NCI-H2081 (cell line): ENCODE measurements at places on chromosomes 12 and 14.

DNA sequence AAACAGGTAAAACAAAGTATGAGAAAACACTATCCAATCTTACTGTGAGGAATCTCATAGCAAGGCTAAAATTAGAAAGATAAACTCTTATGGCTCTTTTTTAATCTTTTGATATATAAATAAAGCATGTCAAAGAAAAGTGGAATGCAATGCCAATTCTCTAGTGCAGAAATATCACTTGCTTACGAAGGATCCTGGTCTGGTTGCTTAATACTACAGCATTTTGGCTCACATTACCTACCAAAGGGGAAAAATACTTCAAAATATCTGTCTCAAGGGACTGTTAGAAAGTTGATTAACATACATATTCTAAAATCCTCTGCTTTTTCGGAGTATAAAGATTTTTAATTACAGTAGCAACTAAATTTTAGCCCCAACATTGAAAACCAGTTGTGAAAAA is 21.4 kb downstream of the AREL1 start:
- DNase-seq = no peak

- no peak for DNase-seq
Observed at GRCh38 chr12:122959566-122960192, 6.6 kb downstream of the ABCB9 start.

DNA sequence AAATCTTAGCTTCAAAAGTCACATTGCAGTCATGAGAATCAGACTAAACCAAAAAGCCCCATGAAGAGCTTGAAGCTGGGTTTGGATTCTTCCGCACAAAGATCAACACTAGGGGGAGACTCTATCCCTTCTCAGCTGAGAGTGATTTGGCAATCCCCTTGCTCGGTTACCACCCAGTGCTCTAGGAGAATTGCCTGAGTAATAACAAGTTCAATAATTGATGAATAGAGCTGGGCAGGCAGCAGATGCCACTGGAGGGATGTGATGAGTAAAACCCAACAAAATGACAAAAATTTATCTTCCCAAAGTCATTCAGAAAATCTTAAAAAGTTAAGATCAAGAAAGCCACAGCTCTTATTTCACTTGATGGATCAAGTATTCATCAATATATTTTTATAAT is 185.6 kb upstream of the ARID2 start:
- DNase-seq = peak; percentile 78

GRCh38 chr12:92759634-92760268 is 57.0 kb downstream of the PLEKHG7 start:
- DNase-seq = no peak

GRCh38 chr12:24360907-24361306 is 411.4 kb upstream of the SOX5 start:
- DNase-seq = no peak

GRCh38 chr12:110775997-110776396 is 33.3 kb upstream of the PPP1CC start:
- no peak for DNase-seq

- DNase-seq = no peak
Observed at GRCh38 chr14:60304509-60304908, 55.5 kb downstream of the PPM1A start.

DNA sequence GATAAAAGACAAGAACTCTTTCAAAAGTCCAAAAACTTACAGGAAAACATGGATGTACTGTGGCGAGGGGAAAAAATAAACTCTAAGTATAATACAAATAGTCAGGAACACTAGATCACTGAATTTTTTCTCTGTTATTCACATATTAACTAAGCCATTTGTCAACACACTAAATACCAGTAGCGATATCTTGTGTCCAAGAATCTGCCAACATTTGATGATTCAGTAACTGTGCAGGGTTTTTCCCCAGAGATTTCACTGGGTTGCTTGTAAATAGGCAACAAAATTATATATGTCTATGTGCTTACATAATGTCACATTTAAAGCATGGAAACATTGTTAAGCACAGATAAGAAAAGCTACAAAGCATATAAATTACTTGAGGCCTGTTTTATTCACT is 205.9 kb downstream of the KIF21A start:
- DNase-seq = no peak

GRCh38 chr14:52690983-52691760 is 4.2 kb downstream of the ERO1A start:
- no peak for DNase-seq

- DNase-seq = no peak
Observed at GRCh38 chr14:94282991-94283723, 9.9 kb downstream of the SERPINA10 start.

DNA sequence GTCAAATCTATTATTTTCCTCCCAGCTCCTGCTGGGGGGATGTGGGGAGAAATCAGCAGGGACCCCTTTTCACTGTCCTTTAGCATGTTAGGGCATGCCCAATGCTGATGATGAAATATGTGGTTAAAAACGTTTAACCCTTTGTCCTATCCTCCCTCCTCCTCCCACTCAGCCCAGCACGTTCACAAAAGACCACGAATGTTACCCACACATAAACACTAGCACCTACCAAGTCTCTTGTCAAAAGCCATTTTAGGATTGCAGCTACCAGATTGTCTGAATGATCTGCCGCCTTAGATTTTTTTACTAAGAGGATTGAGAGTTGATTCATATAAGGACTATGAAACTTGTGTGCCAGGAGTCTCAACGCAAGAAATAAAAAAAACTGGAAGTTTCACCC is 70.4 kb downstream of the TBK1 start:
- no peak for DNase-seq

DNA sequence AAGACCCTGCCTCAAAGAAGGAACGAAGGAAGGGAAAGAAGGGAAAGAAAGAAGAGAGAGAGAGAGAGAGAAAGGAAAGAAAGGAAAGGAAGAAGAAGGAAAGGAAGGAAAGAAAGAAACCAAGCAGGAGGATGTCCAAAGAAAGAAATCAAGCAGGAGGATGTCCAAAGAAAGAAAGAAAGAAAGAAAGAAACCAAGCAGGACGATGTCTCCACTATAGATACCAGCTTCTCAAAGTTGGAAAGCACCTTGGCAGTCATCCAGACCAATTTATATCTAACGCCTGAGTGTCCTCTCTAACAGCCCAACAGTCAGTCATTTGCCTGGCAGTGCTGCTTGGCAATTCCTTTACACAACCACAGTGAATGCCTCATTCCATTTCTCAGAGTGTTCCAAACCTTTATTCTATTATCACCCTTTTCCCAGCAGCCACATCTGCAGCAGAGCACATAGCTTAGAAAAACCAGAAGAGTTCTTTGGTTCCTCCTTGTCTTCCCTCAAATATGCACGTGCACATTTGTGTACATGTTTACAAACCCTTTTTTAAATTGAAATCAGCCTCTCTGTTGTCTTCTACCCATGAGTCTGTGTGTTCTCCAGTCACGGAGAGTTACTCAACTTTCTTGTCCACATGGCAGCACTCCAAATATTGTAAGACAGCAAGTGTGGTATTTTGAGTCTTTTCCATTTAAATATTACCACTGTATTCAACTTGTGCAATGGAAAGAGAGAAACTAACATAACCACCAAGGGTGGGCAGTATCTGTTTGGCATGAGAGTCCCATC is 138.4 kb downstream of the STXBP6 start:
- no peak for DNase-seq

DNA sequence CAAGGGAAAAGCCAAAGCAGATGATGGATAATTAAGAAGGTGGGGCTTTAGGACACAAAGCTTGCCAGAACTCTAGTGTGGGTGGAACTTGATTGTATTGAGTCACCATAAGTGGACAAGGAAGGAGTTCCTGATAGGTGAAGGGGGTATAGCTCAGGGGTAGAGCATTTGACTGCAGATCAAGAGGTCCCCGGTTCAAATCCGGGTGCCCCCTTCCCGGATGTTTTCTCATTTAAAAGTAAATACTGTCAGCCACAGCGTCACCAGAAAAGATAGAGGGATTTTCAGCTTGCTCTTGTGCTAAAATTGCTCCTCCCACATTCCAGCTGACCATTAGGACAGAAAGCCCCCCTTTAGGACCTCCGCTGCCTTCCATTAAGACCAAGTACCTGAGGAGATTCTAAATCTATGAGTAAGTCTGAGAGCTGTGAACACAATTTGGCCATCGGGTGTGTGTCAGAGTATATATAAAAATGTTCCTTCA is 36.6 kb downstream of the DCAF4 start:
- DNase-seq = peak; percentile 6

DNA sequence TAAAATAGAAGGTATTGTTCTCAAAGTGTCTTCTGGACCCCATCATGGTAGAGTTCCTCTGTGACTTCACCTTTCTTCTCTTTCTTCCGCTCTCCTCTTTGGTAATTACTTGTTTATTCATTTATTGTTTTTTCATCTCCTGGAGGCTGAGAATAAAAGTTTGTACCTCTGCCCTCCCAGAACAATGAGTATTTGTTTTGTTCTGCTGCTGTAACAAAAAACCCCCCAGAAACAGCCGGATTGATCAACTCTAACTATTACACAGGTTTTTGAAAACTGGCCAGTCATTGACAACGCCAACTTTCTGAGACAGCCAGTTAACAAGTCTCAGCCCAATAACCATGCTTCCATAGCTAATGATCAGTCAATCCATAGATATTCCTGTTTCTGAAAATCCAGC is 8.2 kb upstream of the DICER1 start:
- DNase-seq = no peak

- DNase-seq = no peak
Observed at GRCh38 chr12:121783766-121784165, 9.7 kb downstream of the RHOF start.

DNA sequence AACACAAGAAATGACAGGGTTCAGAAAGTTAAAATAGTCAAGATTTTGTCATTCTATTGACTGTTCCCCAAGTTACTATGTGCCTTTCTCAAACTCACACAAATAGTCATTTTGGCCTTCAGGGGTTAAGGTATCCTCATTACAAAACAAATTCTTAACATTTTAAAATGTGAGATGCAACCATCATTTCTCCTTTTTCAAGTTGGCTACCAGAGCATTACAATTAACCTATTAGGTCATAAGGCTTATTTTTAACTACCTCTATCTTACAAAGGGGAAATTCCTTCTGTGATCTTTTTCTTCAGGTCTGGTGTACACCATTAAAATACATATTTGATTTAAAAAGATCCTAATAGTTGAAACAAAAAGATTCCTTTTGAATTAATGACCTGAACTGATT is 61.2 kb downstream of the SLC38A1 start:
- DNase-seq = no peak

DNA sequence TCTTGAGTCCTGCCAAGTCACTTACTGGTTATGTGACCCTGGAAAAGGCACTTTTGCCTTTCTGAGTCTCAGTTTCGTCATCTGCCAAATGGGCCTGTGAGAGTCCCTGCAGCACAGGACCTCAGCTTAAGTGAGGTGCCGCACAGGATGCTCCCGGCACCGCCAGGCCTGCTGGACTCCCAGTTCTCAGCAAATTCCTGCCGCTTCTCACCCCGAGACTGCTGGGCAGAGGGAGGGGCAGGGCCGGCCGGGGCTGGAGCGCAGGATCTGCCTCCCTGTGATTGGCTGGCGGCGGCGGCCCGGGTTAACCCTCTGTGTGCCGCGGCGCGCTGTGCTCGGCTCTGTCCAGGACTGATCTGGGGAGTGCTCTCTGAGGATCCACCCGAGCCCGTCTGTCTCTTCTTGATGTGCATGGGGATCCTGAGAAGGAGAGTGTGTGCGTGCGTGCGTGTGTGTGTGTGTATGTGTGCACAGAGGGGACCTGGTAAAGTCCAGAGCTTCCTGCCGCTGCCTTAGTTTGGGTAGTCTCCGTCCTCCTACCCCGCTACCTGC is 8.6 kb downstream of the SETD1B start:
- peak; percentile 66 for DNase-seq

GRCh38 chr12:29844667-29845066 is 60.9 kb upstream of the TMTC1 start:
- DNase-seq = no peak

GRCh38 chr14:37579274-37579673 is 15.8 kb downstream of the FOXA1 start:
- no peak for DNase-seq

- DNase-seq = no peak
Observed at GRCh38 chr12:75660805-75661404, 149.5 kb upstream of the KRR1 start.

- DNase-seq = no peak
Observed at GRCh38 chr14:32756173-32756572, 182.5 kb upstream of the NPAS3 start.

DNA sequence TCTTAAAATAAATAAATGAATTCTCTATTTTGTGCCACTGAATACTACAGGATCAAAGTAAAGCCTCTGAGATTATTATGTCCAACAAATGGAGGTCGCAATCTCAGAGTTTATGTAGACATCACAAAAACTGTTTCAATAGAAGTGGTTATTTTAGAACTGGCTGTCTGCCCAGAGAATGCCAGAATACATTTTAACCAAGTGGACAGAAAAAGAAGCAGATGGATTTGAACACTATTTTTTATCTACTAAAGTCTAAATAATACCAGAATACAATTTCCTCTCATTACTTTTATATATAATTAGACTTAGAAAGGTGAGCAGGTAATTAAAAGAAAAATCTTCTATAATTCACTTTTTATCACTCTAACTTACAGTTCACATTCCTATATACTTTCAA is 118.3 kb downstream of the MED13L start:
- no peak for DNase-seq

GRCh38 chr12:99352269-99352668 is 295.3 kb upstream of the GARIN6 start:
- DNase-seq = no peak

DNA sequence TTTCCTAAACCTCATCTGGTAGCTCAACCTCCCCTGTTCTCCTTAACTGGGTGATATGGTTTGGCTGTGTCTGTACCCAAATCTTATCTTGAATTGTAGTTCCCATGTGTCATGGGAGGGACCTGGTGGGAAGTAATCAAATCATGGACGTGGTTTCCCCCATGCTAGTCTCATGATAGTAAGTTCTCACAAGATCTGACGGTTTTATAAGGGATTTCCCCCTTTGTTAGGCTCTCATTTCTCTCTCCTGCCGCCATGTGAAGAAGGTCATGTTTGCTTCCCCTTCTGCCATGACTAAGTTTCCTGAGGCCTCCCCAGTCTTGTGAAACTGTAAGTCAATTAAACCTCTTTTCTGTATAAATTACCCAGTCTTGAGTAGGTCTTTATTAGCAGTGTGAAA is 19.5 kb downstream of the COX16 start:
- no peak for DNase-seq

GRCh38 chr12:124814741-124815613 is 48.7 kb downstream of the SCARB1 start:
- DNase-seq = peak; percentile 61

- no peak for DNase-seq
Observed at GRCh38 chr14:104512771-104513640, 66.6 kb upstream of the C14orf180 start.

DNA sequence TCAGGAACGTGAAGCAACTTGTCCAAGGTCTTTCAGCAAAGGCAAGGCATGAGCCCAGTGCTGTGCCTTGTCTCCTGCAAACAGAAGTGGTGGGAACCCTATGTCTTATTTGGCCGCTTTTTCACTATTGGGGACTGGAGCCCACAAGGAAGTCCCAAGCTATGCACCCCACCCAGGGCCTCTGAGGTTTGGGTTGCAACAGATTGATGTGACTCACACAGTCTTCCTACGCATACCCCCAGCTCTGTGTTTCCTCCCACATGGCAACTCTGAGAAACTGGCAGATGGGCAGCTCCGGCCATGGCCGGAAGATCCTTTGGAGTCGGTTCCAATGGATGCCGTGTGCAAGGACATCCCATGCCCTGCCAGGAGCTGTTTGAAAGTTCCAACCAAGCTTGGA is 28.3 kb upstream of the CMKLR1 start:
- DNase-seq = no peak

- no peak for DNase-seq
Observed at GRCh38 chr12:572532-572899, 90.7 kb downstream of the NINJ2 start.
